Hair follicular keratinocyte (primary cell): ENCODE measurements at places on chromosomes 1 and 21. TPM values are rescaled to one million over a fixed set of nuclear protein-coding genes. Genes with fewer than 3 reads are reported as not detected.

RNU1-3 gene
- under 0.01 TPM in 2 replicates for total RNA-seq

AQP10 gene
- total RNA-seq: 0.08 TPM in 1 of 2 replicates, not detected in the other

SPRR1A gene
- not detected in 2 replicates for total RNA-seq

USH2A gene
- not detected in 2 replicates for total RNA-seq

C21orf58 gene
- 3.8 and 6.5 TPM in 2 replicates for total RNA-seq

NT5C1A gene
- not detected in 2 replicates for total RNA-seq

CCDC30 gene
- total RNA-seq: 0.04 and 0.16 TPM in 2 replicates

TBX19 gene
- 0.15 and 0.47 TPM in 2 replicates for total RNA-seq

LDLRAD2 gene
- total RNA-seq: not detected in 2 replicates

DNASE2B gene
- total RNA-seq: not detected in 2 replicates

TSSK3 gene
- not detected in 2 replicates for total RNA-seq

CAMK1G gene
- not detected in 2 replicates for total RNA-seq

AADACL4 gene
- not detected in 2 replicates for total RNA-seq

UTS2 gene
- not detected in 2 replicates for total RNA-seq

RAB3B gene
- total RNA-seq: 2.8 and 5.7 TPM in 2 replicates

CRYAA gene
- not detected in 2 replicates for total RNA-seq

CA6 gene
- total RNA-seq: not detected in 2 replicates

OR14K1 gene
- total RNA-seq: not detected in 2 replicates

MFAP2 gene
- total RNA-seq: 62.6 and 91.4 TPM in 2 replicates

SUCO gene
- 13.4 and 21.0 TPM in 2 replicates for total RNA-seq

SPRR2E gene
- 1.1 TPM in 1 of 2 replicates, not detected in the other for total RNA-seq

C1orf115 gene
- total RNA-seq: 1.1 and 1.6 TPM in 2 replicates

PPFIA4 gene
- 0.15 and 0.16 TPM in 2 replicates for total RNA-seq

RBM8A gene
- 127 and 248 TPM in 2 replicates for total RNA-seq

COA6 gene
- 29.8 and 61.0 TPM in 2 replicates for total RNA-seq

OR2L3 gene
- not detected in 2 replicates for total RNA-seq

FMOD gene
- 0.42 and 2.0 TPM in 2 replicates for total RNA-seq

GUCA2B gene
- total RNA-seq: not detected in 2 replicates

HMGCS2 gene
- not detected in 2 replicates for total RNA-seq

RPL5 gene
- 1,909 and 2,172 TPM in 2 replicates for total RNA-seq

PLA2G2F gene
- total RNA-seq: not detected in 2 replicates

NAV1 gene
- 33.0 and 40.2 TPM in 2 replicates for total RNA-seq

TP73 gene
- 0.55 and 2.1 TPM in 2 replicates for total RNA-seq

LDLRAD1 gene
- total RNA-seq: not detected in 2 replicates

ASCL5 gene
- total RNA-seq: not detected in 2 replicates

RALGPS2 gene
- total RNA-seq: 9.0 and 13.0 TPM in 2 replicates

GRHL3 gene
- total RNA-seq: 3.0 and 10.9 TPM in 2 replicates
